ENCODE measurements at places on chromosomes 2 and 18. TPM values are rescaled to one million over a fixed set of nuclear protein-coding genes. Genes with fewer than 3 reads are reported as not detected.

GRCh38 chr2:24058564-24059271 is 9.2 kb downstream of the FKBP1B start:
- no peak for DNase-seq

DNA sequence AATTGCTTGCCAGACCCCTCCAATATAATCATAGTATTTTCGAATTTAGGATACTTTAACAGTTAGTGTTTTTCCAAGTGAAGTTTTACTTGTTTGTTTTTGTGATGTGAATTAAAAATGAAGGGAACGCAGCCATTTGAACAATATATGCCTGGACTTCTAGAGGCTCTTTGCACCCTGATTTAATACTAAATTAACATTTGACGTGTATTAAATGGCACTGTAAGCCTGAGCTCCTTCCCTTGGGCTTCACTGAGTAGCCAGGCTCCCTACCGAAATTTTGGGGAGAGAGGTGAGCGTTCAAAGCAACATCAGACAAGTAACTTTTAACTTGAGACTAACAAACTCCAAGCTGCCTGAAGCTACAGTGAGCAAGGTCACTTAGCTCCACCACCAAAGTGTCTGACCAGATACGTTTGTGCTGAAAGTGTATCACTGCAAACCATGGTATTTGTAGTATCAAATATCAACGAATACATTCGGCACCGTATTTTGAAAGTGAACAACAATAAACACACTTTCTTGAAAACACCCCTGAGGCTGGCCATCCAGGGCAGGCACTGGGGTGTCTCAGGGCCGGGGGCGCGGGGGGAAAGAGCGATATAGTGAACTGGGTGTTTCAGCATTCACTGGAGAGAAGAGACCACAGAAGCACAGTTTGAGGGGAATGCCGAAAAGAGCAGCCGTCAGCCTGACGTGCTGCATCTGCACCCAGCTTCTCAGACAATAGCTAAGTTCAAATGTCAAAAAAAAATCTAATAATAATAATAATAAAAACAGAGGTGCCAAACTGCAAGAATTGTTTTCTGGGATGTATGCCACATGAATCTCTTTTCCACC is 7.7 kb upstream of the POU3F3 start:
- peak; percentile 64 for DNase-seq

DNA sequence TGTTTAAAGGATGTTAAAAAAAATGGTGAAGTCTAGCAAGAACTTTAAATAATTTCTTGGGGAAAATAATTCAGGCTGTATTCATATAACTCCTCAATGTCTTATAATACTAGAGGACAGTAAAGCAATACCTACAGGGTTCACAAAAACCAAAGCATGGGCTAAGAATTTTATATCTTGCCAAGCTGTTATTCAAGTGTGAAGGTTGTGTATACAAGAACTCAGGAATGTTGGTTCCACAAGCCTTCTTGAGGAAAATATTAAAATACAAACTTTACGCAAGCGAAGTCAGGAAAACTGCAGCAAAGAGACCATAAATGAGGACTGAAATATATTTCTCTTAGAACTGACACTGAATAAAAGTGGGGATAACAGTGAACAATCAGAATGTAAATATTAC is 76.1 kb upstream of the DNAJC10 start:
- no peak for DNase-seq

DNA sequence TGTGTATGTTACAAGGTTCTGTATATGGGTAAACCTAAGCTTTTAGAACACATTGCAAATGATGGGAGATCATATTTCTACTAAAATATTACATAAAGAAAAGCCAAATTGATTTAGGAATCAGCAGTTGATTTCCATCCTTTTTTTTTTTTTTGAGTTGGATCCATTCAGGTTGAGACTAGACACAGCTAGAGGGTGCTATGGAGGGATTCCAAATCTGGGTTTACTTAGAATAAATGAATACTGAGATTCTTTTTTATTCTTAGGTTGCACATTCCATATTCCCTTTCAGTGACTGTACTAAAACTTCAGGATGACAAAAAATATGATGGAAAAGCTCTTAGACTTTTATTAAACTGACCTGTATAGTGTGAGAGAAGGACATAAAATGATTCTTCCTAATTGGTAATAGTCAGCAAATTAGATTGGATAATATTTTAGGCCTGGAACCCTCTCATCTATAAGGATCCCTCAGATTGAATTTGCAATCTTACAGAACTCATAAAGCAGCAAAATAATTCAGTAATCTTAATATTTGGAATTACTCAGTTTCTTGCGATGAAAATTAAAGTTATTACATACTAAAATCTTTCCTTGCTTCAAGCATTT is 183.3 kb upstream of the SESTD1 start:
- no peak for DNase-seq

DNA sequence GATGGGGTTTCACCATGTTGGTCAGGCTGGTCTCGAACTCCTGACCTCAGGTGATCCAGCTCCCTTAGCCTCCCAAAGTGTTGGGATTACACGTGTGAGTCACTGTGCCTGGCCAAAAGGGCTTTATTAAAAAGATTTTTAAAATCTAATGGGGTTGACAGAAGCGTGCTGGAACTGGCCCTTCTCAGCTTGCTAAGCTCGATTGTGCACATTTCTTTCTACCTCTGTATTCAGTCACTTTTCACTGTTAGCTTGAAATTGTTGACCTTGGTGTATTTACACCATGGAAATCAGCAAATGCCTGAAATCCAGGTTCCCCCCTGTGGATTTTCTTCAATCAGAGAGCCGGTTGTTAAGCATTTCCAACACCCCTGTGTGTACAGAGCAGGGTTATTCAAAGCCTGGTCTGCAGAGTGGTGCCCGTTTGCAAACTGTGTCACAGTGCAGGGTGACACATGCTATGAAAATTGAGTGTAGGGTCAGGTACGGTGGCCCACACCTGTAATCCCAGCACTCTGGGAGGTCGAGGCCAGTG is 140.2 kb downstream of the TGIF1 start:
- no peak for DNase-seq

DNA sequence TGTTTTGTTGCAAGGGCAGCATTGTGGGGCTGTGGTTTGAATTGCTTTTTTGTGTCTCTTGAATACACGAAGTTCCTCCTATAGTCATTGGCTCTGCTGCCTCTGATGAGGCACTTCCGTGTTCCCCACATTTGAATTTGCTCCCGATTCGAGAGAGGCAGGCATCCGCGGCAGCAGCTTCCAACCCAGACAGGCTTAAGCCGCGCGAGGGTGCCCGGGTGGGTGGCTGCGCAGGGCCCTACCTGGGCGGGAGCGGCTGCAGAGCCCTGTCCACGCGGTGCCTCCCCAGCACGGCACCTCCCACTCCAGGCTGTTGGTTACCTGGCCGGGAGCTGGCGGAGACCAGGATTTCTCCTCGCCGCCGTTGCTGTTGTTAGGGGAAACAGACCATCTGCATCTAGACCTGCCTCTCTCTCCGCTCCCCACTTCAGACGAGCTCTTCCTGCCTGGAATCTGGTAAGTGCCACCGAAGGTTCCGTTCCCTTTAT is 151.3 kb downstream of the NEDD4L start:
- peak; percentile 83 for DNase-seq

DNA sequence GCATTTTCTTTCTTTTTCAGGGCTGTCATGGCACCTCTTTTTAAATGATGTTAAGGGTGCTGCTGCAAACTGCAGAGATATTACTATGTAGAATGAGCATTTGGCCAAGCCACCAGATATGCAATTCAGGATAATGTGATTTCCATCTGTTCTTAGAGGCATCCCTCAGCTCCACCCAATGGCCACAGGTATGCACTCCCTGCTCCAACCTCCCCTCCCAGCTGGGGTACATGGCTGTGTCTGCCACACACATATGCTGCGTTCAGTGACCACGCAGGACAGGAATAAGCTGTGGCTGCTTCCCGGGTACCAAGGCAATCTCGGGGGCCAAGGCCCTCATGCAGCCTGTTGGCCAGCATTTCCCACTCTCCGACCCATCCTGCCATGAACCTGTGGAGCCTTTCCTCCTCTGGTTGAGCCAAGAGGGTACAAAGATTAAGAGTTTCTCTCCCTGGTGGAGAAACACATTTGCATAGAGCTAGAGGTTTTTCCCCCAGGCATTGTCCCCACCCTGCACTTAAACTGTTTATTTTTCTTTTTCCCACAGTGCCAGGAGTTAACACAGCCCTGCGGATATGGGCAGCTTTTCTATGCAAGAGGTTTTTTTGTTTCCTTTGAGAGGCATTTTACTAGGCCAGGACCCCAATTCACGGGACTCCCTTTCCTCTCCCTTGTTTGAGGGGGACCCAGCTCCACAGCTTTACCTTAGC is 147.0 kb downstream of the GCA start:
- no peak for DNase-seq

DNA sequence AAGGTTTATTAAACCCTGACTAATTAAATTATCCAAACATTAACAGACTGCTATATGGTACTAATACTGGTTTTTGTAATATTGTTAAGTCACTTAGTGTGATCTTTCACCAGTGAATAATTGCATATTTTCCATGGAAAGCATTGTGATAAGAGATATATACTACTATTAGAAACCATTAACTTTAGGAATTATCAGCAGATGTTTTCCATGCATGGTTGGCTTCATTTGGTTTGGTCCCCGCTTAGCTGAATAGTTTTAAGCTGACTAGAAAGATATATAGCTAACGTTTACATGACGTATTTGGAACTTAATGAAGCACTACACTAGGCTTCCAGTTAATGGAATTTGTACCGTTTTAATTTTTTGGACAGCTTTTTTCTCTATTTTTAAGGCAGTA is 37.9 kb downstream of the LCLAT1 start:
- no peak for DNase-seq

- DNase-seq: no peak
These were observed 67.9 kb upstream of the ST3GAL5 start for GRCh38 chr2:85956646-85957039.

- no peak for DNase-seq
These were observed 353.6 kb upstream of the MAP2 start for GRCh38 chr2:209070262-209070661.

DNA sequence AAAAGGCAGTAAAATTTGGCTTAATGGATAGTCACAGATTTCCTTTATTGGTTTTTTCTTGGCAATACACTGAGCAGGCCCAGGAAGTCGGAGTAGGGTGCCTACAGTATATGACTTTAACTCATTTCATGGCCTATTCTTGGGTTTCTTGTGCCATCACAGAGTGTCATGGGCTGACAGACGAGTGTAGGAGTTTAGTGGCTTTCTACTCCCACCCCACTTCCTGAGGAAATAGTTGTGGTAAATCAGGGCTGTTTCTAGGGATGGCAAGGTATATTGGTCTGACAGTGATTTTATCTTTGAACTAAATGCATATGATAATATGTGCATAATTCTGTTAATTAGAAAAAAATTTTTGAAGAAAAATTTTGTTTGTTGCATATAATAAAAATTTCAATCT is 100.1 kb downstream of the PLCL1 start:
- DNase-seq: no peak

GRCh38 chr2:206031162-206031784 is 54.7 kb downstream of the INO80D start:
- DNase-seq: no peak

DNA sequence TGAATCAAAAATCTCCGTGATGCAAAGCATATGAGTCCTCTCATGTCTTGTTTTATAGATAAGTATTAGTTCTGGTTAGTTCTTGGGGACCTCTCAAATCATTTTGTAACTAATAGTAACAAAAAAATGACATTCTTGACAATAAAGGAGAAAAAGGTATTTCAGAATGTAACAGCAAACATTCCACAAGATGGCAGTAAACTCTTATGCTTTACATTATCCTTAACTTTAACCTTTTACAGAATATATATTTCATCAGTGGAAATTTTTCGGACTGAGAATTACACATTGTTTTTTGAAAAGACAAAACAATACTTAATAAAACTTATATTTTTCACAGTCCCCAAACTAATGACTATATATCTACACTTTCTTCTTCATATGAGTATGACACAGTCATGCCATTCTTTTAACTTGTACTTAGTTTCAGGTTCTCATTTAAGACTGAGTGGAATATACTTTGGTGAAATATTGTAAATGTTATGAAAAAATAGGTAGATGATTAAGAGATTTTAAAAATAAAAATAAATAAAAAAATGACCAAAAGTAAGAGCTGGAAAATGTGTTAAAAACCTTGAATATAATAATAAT is 142.9 kb upstream of the NXPH2 start:
- peak; percentile 30 for DNase-seq

GRCh38 chr18:1464444-1465217 is 560.0 kb downstream of the ADCYAP1 start:
- DNase-seq: no peak

- no peak for DNase-seq
These were observed 68.8 kb upstream of the KCTD1 start for GRCh38 chr18:26617151-26617554.

GRCh38 chr2:201440182-201440581 is 11.1 kb downstream of the TRAK2 start:
- no peak for DNase-seq

DNA sequence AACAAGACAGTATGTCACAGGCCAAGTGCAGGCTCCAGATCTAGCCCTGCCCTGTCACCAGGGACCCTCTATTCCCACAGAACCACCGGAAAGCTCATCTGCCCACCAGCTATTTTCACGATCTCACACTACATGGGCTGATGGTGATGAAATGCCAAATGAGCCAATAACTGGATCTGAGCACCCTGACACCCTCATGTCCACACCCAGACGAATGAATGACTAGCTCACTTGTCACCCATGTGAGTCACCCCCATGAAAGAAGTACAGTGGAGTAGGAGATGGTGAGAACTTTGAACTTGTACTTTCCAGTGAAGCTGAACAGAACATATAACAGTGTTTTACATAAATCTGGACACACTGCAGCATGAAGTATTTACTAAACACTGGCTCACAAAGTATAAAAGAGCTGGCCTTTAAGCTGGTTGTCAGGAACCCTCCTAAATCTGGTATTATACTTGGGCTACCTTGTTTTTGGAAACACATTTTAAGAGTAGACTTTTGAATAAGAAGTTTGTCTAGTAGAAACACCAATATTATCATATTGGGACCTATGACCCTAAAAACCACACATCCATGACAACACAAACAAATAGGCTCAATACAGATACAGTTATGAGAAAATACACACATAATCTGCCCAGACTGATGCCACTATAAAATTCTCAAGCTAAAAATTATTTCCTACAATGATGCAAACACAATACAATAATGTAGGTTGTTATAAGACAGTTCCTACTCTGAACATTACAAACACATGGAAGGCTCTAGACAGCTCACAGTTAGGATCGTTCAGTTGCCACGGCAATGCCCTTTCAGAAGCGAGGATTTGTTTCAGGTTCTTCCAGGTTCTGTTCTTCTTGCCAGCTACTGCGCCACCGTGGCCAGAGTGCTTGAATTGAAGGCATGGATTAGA is 19.0 kb downstream of the INO80C start:
- DNase-seq: peak; percentile 21

- DNase-seq: no peak
These were observed 100.8 kb downstream of the TAF4B start for GRCh38 chr18:26327062-26327461.

Gene KANSL3
- total RNA-seq: 43.6 TPM

Gene CCDC148
- 9.8 TPM for total RNA-seq

Gene ST6GAL2
- total RNA-seq: 23.0 TPM

Gene LYG2
- not detected for total RNA-seq

Gene PTPRM
- 121 TPM for total RNA-seq

Gene MC4R
- total RNA-seq: 6.6 TPM

Gene ILKAP
- 38.9 TPM for total RNA-seq

Gene GEN1
- total RNA-seq: 15.6 TPM

Gene SCYGR4
- total RNA-seq: not detected

Gene TCF23
- 0.06 TPM for total RNA-seq

Gene AKAIN1
- 1.9 TPM for total RNA-seq
